Activated CD4-positive, alpha-beta memory T cell treated with anti-CD3 and anti-CD28 coated beads, Interleukin-2, amount 10 ng/mL, durations not matched to agents 7 days and 5 days (primary cell): ENCODE measurements at places on chromosomes 3 and 15.

DNA sequence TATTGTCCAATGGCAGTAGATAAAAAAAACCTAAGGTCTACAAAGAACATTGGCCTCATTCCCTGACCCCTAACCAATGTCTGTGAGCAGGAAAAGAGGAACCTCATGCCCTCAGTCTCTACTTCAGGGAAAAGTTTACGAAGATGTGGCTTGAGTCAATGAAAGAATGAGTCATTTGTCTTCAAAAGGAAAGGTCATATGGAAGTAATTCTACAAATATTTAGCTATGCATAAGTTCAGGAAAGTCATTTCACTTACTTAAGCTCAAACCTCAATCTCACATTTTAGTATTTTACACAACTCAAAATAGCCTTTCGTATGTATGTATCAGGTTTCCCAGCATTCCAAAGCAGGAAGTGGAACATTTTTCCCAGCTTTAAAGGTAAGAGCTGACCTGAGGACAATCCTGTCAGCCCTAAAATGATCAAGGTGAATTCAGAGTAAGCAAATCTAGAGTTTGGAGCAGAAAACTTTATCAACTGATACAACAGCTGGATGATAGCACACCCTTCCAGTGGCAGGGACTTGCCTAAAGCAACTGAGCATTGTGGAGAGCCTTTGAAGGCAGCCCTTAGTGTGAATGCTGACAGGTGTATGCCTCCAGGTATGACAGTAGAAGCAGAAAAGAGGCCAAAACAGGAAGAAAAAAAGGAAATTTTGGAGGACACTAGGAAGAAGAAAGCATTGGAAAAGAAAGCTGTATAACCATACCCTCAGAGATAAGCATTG lies 53.9 kb upstream of the ACKR4 start:
- no peak for DNase-seq

- DNase-seq: no peak
Observed at GRCh38 chr15:23397779-23398178, 43.2 kb downstream of the GOLGA8S start.

GRCh38 chr3:37590328-37591079 lies 271.2 kb upstream of the CTDSPL start:
- no peak for DNase-seq

DNA sequence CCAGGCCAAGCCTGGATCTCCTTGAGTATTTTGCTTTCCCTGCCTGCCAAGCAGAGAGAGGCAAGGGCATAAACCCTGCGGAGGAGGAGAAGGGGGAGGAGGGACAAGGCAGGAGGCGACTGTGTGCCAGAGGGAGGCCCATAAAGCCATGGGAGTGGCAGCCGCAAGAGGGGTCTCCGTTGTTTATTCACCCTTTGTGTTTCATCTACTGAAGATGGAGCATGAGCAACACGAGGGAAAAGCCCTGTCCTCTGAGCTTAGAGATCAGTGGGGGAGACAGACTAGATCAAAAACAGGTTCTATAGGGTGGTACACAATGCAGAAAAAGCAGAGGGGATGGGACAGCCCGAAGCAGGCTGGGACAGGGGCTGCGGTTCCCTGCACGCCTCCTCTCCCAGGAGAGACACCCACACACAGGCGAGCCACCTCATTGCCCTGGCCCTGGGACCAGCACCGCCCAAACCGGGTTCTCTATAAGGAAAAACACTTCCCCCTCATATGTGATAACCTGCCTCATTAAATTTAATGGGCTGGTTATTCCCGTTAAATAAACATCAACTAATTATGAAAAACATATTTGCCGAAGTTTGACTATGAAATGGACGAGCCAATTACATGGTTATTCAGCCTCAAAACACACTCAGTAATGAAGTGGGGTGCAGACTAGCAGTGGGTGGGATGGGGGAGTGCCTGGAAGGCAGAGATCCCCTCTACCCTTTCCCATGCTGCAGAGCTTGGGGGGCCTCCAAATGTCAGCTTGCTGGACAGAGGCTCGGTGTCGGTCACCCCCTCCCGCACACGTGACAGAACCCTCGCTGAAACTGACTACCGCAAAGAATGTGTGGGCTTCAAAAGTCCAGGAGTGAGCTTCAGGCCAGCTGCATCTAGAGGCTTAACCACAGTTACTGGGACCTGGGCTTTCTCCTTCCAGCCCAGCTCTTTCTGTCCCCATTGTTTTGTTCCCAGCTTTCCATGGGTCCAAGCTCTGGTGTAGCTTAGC lies 14.2 kb upstream of the PLXNA1 start:
- DNase-seq: no peak

GRCh38 chr3:80331494-80332170 lies 563.8 kb upstream of the ROBO1 start:
- DNase-seq: no peak

DNA sequence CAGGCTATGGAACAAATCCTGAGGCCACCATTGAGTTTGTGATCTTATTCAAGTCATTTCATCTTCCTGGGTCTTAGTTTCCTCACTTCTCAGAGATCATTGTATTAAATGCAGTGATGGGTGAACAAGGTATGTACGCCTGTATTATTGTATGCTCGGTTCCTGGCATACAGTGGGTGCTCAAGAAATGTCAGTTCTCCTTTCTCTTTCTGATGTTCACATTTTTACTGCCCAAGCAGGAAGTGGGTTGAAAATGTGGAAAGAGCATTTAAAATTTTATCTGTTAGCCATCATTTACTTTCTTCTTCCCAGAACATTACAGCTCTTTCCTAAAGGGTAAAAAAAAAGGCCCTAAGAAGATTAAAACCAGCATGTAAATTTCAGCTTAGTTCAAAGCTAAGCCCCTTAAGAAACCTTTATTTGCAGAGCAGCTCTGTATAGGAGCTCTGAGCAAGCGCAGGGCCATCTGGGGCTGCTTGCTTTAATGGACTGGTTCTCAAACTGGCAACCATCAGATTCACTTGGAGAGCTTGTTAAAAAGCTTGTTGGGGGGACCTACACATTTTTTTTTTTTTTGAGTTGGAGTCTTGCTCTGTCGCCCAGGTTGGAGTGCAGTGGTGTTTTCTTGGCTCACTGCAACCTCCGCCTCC lies 179.4 kb downstream of the CHST2 start:
- DNase-seq: no peak

GRCh38 chr3:160569894-160570652 lies 4.7 kb upstream of the KPNA4 start:
- no peak for DNase-seq
